ENCODE measurements at places on chromosomes 1 and 21.

DNA sequence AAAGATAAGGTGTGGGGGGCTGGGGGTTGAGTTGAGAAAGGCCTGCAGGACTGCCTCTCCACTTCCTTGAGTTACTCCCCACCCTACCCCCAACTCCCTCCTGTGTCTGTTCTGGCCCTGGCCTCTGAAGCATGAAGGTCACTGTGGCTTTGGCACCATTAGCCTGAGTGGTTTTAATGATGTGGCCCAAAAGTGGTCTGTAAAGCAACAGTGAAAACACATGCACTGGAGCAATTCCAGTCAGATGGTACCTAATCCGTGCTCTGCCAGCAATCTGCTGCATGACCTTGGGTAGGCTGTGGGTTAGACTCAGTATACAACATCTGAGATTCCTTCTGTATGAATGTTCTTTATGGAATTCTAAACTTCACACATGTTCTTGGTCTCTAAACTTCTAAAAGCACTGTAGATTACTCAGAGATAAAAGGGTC is 86.5 kb upstream of the ATP1A1 start:
- no peak for DNase-seq

DNA sequence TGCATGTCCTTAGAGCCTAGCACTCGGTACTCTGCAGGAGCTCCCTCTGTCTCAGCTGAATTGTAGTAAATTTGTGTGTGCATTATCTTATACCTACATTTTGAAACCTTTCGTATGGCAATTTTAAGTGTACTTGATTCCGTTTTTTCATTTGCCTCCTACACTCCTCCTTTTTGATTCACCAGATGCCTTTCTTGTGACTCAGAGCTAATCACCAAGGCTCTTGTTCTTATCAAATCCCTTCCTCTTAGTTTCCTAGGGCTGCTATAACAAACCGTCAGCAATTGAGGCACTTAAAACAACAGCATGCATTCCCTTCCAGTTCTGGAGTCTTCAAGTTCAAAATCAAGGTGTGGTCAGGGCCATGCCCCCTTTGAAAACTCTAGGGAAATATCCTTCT is 261.0 kb downstream of the ASTN1 start:
- no peak for DNase-seq

DNA sequence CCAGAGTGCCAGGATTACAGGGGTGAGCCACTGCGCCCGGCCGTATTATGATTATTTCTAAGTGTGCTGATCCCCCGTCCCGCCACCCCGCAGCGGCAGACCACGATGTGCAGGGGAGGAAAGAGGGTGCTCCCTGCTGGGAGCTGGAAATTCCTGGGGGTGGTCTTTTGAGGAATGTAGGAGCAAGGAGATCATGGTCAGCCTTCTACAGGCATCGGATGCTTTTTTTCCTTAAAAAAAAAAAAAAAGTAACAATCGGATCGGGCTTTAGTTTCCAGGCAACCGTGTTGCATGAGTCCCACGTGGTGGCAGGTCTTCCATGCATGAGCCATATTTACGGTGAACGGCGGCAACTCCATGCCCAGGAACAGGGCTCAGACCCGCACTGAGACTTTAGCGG is 74.2 kb upstream of the COX20 start:
- DNase-seq: no peak

DNA sequence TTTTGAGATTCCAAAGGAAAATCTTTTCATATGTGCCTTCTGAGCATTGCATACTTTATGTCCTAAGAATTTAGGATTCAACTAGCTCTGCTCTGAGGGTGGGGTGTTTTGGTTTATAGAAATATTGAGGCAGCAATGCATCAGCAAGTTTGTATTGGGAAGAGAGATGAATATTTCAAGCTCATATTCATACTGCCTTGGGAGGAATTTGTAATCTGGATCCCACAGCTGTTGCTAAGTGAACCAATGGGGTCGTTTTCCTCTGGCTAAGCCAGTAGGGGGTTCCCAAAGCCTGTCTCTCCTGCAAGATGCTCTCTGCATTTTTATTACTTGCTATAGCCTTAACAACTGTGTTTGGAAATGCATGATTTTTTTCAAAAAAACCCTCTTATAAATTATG is 130.6 kb downstream of the SNX7 start:
- DNase-seq: no peak

DNA sequence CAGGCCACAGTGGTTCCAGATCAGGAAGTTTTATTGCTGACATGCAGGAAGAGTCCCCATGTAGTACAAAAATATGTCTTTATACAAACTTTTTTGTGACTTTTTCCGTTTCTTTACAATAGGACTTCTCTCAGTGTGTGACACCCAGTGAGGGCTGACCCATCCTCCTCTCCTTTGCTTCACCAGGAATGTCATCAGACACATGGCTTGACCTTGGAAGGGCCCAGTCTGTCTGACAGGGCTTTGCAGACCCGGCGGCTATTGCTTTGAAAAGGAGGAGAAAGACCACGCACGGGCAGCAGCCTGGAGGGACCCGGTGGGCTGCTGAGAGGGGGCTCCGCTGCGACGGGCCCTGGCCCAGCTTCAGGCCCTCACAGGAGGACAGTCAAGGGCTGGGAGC is 16.2 kb upstream of the EVA1B start:
- no peak for DNase-seq

GRCh38 chr1:85349224-85349623 is 72.8 kb upstream of the BCL10 start:
- no peak for DNase-seq

DNA sequence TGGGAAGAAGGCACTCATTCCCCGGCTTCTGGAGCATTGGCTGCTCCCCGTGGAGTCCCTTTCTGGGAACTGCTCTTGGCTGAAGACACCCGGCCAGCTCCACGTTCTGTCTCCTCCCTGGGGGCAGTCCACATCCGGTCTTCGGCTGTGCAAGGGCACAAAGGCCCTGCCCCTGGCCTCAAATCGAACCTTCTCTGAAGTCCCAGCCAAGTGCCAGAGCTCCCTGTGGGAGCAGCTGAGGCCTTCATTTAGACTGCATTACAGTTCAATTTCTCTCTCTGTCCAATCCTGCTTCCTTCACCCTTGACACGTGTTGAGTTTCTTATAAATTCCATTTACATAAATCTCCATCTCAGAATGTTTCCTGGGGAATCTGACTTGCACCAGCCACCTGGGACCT is 132.9 kb upstream of the POU3F1 start:
- DNase-seq: no peak

GRCh38 chr1:152034324-152034653 is 2.5 kb downstream of the S100A11 start:
- DNase-seq: no peak

GRCh38 chr1:172642970-172643369 is 15.9 kb upstream of the FASLG start:
- no peak for DNase-seq

DNA sequence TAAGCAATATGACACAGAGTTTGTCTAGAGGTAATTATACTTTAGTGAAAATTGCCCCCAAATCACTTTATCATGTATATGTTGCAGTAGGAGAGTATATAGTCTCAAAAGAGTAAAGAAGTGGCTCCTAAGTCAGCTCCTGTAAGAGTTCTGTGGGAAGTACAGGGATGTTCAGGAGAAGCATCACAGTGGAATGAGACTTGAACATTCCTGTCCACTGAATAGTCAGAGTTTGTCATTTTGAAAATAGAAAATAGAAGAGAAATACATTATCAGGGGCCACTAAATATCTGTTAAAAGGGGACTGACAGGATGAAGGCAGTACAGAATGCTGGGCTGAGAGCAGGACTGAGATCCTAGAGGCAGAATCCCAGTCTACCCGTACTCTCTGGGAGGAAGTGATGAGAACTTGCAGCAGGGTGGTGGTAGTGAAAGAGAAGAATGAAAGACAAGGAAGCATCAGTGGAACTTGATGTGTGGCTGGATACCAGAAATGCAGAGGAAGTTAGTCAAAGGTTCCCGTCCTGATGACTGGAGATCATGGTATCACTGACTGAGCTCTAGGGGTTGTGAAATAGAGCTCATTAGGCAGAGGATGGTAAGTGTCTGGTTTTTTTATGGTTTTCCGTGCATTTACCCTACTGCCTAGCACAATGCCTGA is 153.4 kb downstream of the FMN2 start:
- DNase-seq: no peak

DNA sequence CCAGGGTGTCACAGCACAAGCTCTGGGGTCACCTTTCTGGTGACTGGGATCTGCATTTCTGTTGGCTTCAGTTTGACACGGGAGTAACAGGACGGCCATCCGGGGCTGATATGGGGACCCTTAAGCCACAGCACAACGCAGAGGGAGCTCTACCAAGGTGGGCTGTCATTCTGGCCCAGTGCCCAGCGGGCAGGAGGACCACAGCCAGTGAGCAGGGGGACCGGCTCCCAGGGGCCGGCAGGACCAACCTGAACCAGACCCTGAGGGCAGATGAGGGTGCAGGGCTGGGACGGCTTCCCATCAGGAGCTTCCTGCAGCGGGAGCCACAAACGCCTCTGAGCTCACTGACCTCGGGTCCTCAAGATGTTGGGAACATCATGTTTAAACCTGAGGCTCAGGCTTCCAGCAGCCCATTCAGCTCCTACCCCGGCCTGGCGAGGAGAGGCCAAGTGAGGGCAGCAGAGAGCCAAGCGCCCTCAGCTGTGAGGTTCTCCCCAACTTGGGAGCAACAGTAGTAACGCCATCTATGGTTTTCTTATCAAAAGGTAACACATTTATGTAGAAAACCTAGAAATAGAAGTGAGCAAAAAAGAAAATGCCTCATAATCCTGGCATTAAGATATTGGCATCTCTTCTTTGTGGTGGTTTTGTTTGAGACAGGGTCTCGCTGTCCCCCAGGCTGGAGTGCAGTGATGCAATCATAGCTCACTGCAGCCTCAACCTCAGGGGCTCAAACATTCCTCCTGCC is 26.8 kb downstream of the TMEM201 start:
- DNase-seq: no peak

All from stimulated activated CD8-positive, alpha-beta memory T cell treated with anti-CD3 and anti-CD28 coated beads, Interleukin-2, amount 100 ng/mL, for 1 hour (primary cell).